Activated T-helper 1 cell treated with anti-CD3 and anti-CD28 coated beads, Interleukin-12 subunit alpha, Interleukin-12 subunit beta, Interleukin-2, Interleukin-4 antibody, amounts not matched to agents 30 ng/mL and 10 ng/mL and 1 ng/mL, durations not matched to agents 14 hours and 24 hours and 36 hours (primary cell): ENCODE measurements at places on chromosomes 11 and 22. TPM values are rescaled to one million over a fixed set of nuclear protein-coding genes. Genes with fewer than 3 reads are reported as not detected.

- H3K27ac ChIP-seq = peak overlapping the region; percentile 97
- peaks cover 30% of the 10 kb centered on the region for H3K4me1 ChIP-seq
- peak; percentile 49 for DNase-seq
- peaks cover 9% of the 10 kb centered on the region for H3K36me3 ChIP-seq
Measured at GRCh38 chr11:125886997-125887372, 483 bp upstream of the HYLS1 start.

Gene NXPE4
- total RNA-seq = not detected in 2 replicates

GRCh38 chr11:132334769-132335280 is 964.4 kb downstream of the NTM start:
- no peak overlapping the region for H3K27ac ChIP-seq
- H3K4me1 ChIP-seq = no peaks in the 10 kb centered on the region
- no peak for DNase-seq

- DNase-seq = no peak
- H3K27ac ChIP-seq = no peak overlapping the region
- no peaks in the 10 kb centered on the region for H3K27me3 ChIP-seq
- no peak overlapping the region for H3K4me3 ChIP-seq
- H3K4me1 ChIP-seq = peaks cover 22% of the 10 kb centered on the region
Measured at GRCh38 chr11:68191661-68192579, 21.2 kb downstream of the KMT5B start.

DNA sequence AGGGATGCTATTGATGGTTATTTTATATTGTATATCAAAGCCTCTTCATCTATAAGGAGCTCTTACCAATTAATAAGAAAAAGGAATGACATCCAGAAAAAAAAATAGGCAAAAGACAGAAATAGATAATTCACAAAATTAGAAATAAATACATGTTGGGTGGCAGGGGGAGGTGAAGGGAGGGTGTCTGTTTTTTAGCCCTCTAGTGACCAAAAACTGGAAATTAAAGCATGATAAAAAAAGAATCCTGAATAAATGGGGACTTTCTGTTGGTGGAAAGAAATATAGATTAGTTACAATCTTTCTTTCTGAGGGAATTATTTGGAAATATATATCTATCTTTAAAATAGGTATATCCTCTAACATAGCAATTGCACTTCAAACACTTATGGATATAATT is 42.0 kb upstream of the TTC36 start:
- H3K4me1 ChIP-seq = peaks cover 7% of the 10 kb centered on the region
- no peaks in the 10 kb centered on the region for H3K27me3 ChIP-seq
- no peak overlapping the region for H3K4me3 ChIP-seq
- DNase-seq = no peak
- no peak overlapping the region for H3K27ac ChIP-seq

DNA sequence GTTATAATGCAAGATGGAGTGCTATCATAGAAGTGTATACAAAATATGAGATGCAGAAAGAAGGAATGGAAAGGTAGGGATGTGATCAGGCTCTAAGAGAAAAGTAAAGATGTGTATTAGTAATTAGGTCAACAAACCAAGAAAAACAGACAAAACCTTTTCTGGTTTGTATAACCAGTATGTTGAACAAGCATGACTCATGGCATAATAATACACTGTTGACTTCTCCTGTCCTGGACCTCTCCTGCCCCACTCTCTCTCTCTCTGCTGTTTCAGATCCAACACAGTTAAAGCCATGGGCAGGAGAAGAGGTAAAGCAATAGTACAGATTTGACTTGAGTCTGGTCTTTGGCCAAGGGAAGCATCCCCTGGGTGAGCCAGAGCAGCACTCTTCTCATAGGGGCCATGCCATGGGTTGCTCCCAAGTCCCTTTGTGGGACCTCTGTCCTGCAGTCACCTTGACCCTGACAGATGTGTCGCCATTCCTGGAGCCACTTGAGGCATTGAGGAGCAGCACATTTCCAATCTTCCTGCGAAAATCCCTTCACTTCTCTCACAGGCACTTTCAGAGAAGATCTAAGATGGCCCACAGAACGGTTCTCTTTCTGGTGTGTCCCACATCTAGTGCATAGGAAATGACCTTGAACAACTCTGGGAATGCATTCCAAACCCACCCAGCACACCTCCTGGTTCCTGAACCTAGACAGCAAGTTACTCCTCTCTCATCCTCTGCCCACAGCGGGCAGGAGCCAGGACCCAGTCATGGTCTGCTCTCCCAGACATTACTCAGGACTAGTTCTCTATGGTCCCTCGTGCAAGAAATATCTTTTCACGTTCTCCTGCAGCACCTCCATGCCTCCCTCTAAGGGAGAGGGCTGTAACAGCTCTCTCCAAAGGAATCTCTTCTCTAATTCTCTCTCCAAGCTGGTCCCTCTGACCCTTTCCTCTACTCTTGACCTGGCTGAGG is 58.2 kb upstream of the PRSS23 start:
- DNase-seq = no peak
- no peaks in the 10 kb centered on the region for H3K27me3 ChIP-seq
- H3K4me1 ChIP-seq = peaks cover 41% of the 10 kb centered on the region

DNA sequence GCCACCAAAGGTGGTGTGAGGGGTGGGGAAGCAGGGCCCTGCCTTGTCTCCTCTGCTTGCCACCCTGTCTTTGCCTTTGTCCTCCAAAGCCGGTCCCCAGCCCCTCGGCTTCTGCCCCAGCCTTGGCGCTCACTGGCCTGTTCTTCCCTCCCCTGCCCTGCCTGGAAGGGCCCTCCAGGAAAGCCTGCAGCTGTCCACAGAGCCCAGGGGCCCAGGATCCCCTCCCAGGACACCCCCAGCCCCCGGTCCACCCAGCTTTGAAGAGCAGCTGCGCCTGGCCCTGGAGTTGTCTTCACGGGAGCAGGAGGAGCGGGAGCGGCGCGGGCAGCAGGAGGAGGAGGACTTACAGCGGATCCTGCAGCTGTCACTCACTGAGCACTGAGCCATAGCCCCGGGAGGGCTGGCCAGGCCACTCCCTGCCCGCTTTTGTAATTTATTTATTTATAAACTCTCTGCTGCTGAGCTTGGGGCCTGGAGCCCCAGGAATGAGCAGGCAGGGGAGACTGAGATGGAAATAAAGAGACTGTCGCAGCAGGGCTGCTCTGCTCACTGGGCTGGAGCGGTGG is 1.3 kb upstream of the SSH3 start:
- no peak overlapping the region for H3K27ac ChIP-seq
- no peaks in the 10 kb centered on the region for H3K27me3 ChIP-seq
- peaks cover 17% of the 10 kb centered on the region for H3K36me3 ChIP-seq
- DNase-seq = no peak
- H3K4me1 ChIP-seq = peaks cover 14% of the 10 kb centered on the region

- no peak overlapping the region for H3K27ac ChIP-seq
- no peaks in the 10 kb centered on the region for H3K36me3 ChIP-seq
- H3K4me1 ChIP-seq = peaks cover 11% of the 10 kb centered on the region
- DNase-seq = no peak
Measured at GRCh38 chr11:115929618-115930129, 425.5 kb upstream of the CADM1 start.

GRCh38 chr11:75925785-75926164 is 110.8 kb downstream of the UVRAG start:
- H3K4me3 ChIP-seq = no peak overlapping the region
- no peak overlapping the region for H3K27ac ChIP-seq
- no peaks in the 10 kb centered on the region for H3K27me3 ChIP-seq
- no peaks in the 10 kb centered on the region for H3K36me3 ChIP-seq
- DNase-seq = no peak

- H3K4me3 ChIP-seq = no peak overlapping the region
- DNase-seq = no peak
- no peaks in the 10 kb centered on the region for H3K36me3 ChIP-seq
- H3K4me1 ChIP-seq = no peaks in the 10 kb centered on the region
- H3K27me3 ChIP-seq = no peaks in the 10 kb centered on the region
Measured at GRCh38 chr11:39221550-39222138, 2237.8 kb downstream of the LRRC4C start.

DNA sequence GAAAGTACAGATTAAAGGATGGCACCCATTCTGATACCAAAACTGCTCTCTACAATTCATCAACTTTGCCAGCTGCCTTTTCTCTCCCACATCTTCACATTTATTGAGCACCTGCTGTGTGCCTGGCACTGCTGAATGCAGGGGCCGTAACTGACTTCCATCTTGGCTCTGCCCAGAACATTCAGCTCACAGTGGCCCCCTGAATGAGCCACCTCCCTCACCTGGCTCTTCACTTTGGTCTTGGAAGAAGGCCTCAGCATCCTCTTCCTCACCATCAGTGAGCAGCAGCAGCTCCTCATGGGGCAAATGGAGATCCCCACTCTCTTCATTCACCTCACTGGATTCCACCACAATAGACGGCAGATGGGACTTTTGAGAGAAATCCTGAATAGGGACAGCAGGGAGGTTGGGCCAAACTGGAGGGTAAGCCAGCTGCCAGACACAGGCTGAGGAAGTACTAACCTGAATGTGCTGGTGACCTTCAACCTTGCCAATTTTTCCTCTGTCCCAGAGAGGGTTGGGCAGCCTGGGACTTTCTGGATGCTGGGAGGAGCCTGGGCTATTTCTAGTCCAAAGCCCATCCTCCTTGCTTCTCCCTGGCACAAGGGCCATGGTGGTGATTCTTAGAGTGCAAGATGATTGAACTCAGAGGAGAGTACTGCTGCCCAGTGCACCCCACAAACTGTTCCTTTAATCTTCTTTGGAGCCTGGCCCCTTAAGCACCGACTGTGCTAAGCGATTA is 1.9 kb upstream of the UQCC3 start:
- peak overlapping the region; percentile 97 for H3K4me3 ChIP-seq
- H3K36me3 ChIP-seq = peaks cover 29% of the 10 kb centered on the region
- peak overlapping the region; percentile 98 for H3K27ac ChIP-seq
- H3K4me1 ChIP-seq = peaks cover 33% of the 10 kb centered on the region

DNA sequence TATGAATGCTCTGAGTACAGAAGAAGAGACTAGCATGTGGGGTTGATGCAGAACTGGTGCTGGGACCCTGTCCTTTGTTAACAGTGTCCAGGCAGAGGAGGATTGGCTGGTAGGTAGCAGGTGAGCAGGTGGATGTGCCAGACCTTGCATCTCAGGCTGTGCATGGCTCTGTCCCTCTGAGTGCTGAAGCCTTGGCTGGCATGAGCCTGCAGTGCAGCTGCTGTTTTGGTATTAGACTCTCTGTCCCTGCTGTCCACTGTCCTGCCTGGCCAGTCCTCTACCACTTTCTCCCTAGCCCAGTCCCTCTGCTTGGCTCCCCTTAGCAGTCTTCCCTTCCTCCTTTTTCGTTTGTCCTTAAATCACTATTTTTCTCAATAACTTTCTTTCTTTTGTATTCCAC is 213.6 kb upstream of the ZBED5 start:
- no peak for DNase-seq
- H3K4me1 ChIP-seq = no peaks in the 10 kb centered on the region
- H3K4me3 ChIP-seq = no peak overlapping the region
- H3K27me3 ChIP-seq = peaks cover 3% of the 10 kb centered on the region

DNA sequence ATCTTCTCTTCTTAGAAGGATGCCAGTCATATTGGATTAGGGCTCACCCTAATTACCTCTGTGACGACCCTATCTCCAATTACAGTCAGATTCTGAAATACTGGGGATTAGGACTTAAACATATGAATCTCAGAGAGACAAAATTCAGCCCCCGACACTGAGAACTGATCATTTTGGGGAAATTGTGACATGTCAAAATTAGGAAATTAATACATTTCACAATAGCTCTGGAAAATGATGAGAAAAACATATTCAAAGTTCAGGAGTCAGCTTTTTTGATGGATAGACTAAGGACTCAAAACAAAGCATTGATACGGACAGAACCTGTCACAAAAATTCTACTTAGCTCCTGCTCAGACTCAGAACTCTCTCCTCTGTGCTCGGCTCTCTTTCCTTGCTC is 40.8 kb downstream of the COMMD9 start:
- H3K4me1 ChIP-seq = no peaks in the 10 kb centered on the region
- H3K4me3 ChIP-seq = no peak overlapping the region
- H3K27ac ChIP-seq = no peak overlapping the region
- peaks cover 23% of the 10 kb centered on the region for H3K27me3 ChIP-seq

Gene BRSK2
- total RNA-seq = 0.36 and 0.47 TPM in 2 replicates

DNA sequence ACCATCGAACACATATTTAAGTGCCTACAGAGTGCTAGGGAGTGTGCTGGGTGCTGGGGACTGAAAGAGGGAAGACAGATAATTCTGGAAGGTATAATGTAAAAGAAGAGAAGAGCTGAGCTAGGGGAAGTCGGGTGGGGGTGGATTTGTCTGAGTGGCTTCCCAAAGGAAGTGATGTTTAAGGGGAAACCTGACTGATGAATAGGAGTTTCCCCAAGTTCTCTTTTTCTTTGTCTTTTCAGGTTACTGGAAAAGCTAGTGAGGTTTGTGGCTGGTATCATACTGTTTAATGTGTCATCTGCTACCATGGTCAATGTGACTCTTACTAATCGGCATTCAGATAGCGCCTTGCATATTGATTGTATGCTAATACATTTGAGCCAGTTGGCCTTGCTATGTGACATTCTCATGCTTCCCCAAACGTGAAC is 151.6 kb upstream of the MTMR2 start:
- no peak for DNase-seq
- H3K27me3 ChIP-seq = no peaks in the 10 kb centered on the region
- peak overlapping the region; percentile 78 for H3K27ac ChIP-seq
- peaks cover 18% of the 10 kb centered on the region for H3K36me3 ChIP-seq

DNA sequence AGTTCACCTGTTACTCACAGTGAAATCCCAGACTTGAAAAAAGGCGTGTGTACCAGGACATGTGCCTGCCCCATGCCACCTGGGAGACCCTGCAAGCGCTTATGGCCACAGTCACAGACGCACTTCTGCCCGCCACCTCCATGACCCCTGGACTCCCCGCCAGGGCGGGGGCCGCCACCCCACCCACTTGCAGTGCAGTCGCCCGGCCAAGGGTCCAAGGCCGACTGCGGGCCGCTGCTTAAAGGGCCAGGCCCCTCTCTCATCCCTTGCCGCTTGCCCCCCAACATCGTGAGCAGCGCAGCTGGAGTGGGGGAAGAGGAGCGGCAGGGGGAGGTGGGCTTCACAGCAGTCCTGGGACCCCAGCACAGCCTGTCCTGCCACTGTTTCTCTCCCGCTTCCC is 10.8 kb downstream of the DUSP8 start:
- H3K4me1 ChIP-seq = no peaks in the 10 kb centered on the region
- H3K36me3 ChIP-seq = no peaks in the 10 kb centered on the region
- no peaks in the 10 kb centered on the region for H3K27me3 ChIP-seq
- H3K4me3 ChIP-seq = no peak overlapping the region
- no peak for DNase-seq
